ENCODE measurements at places on chromosomes 1 and 21.
A peak's percentile ranks its signal among the peaks of the same experiment; 100 is the strongest.

- DNase-seq: no peak
Measured at GRCh38 chr21:40257342-40257741, 390.1 kb downstream of the PCP4 start.

DNA sequence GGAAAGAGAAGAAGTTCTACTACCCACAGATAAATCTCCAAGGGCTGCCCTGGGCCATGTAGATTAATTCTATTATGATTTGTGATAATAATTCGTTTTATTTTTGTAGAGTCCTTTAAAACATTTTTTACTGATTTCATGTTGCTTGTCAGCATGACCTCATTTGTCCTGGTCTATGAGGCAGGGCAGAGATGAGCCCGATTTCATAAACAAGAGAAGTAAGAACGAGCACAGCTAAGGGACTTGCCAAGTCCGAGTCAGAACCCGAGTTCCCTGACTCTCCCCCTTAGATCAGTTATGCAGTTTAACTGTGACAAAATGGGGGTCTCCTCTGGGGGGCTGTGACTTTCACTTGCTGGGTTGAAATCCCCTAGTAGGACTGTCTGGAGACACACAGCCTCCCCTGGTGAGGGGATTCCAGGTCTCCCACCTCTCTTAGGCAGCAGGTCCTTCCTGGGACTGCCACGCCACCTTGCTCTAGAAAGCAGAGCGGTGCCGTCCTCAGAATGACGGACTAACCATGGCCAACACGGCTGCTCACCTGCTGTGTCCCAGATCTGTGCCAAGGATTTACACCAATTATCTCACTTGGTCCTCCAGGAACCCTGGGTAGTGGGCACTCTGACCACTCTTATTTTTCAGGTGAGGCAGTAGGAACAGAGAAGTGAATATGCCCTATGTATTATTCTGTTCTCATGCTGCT is 31.0 kb upstream of the SOX13 start:
- DNase-seq: peak; percentile 62

DNA sequence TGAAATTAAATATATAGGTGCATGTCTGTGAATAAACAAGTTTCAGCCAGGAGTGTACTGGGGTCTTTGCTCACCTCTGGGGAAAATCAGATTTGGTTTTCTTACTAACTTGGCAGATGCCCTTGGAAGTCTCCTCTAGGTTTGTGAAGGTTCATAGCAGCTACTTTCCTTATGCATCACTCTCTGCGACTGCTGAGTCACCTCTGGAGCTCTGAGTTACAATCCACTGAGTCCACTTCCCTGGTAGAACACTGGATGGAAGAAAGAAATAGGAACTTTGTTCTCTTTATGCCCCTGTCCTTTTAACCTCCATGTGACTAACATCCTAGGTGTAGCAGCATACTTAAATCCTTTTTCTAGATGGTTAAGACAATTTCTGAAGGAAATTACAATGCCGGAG is 4.4 kb upstream of the FASLG start:
- peak; percentile 88 for DNase-seq

GRCh38 chr1:214380396-214380795 is 99.4 kb downstream of the SMYD2 start:
- no peak for DNase-seq
